ENCODE measurements at places on chromosomes 6 and 20.

DNA sequence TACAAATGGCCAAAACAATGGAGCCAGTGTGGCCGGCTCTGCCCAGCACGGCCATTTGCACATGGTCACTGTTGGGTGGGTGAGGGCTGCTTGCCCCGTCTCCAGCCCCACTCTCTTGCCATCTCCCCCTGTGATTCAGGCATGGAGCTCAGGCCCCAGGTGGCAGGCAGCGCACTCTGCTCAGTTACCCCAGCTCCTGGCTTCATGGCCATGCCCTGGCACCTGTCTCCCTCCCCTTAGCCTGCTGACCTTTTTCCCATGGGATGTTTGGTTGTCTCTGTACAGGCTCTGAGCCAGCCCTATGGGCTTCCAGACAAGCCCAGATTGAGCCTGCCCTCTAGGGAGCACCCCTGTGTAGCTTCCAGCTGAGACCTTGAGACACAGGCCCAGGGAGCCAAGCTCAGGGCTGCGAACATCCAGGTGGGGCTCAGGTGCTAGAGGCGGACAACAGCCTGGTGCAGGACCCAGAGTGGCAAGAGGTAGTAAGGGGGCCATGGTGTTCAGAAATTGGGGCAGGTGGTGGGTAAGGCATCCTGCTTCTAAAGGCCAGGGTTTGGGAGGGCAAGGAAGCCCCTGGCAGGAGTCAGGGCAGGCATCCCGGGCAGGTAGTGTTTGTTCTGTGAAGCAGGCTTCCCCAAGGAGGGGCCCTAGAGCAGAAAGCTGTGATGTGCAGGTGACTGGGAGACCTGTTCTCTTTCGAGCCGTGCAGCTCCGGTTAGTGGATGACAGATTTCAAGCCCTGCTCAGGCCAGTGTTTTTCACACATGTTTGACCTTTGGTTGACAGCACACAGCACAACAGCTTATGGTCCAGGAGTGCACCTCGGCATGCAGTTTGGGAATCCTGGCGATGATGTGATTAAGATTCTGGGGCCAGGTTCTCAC, 17.7 kb downstream of the SYNJ2 start:
- no peak for DNase-seq

DNA sequence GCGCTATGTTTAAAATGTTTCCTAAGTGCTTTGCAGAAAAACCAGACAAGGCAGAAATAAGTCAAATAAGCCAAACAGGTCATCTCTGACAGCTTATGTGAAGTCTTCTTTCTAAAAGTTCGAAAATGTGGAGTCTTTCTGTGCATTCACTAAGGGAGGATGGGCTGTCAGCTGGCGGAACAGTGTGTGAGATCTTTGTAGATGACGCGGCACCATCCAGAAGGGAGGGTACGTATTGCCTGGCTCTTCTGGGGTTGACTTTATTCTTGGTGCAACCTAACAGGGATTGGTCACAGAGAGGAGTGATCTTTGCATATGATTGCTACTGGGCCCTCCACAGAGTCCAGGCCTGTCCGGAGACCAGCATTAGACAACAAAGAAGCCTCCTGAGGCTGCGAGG, 114.5 kb upstream of the EDN1 start:
- DNase-seq: no peak

- no peak for DNase-seq
Measured at GRCh38 chr6:103783329-103783728, 1076.4 kb downstream of the HACE1 start.

GRCh38 chr6:148943451-148943850, 196.6 kb downstream of the UST start:
- no peak for DNase-seq

GRCh38 chr6:41438746-41439145, 103.3 kb downstream of the NCR2 start:
- no peak for DNase-seq

- DNase-seq: no peak
Measured at GRCh38 chr6:85865420-85866369, 223.0 kb upstream of the SYNCRIP start.

- DNase-seq: no peak
Measured at GRCh38 chr20:10557685-10558084, 116.1 kb downstream of the JAG1 start.

GRCh38 chr6:79605968-79606764, 25.0 kb upstream of the SH3BGRL2 start:
- DNase-seq: no peak

- DNase-seq: no peak
Measured at GRCh38 chr6:133778414-133779130, 110.3 kb upstream of the TCF21 start.

GRCh38 chr6:43541774-43542471, 25.0 kb downstream of the POLR1C start:
- no peak for DNase-seq

DNA sequence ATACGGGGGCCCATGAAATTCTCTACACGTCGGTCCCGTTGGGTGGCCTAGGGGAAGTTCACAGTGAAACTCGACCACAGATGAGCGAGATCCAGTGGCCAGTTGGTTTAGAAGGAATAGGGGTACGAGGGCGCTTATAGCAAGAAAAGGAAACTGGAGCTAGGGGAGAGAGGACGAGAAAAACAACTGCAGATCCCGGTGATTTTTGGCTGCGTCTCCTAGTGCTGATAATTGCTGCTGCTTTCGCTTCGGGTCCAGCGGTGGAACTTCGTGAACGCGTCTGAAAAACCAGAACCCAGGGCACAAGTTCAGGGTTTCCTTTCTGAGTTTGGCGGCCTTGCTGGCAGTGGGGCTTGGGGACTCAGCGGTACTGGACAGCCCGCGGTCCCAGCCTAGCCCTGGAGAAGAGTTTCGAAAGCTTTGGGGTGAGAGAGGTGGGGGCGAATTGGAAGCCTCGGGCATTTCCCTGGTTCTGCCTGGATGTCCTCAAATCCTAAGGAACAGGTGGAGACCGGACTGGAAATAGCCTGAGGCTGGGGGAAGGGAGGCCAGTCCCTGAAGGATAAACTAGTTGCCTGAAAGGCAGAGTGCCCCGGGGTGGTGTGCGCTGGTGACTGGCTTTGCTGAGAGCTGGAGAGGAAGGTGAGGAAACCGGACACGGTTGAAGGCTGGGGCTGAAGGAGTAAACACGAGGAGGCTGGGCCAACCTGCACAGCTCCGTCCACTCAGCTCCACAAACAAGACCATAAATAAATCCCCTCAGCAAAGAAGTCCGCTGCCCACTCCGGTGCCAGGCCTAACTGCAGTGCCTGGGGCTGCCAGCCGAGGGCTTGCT, 793 bp downstream of the GMPR start:
- DNase-seq: no peak

GRCh38 chr6:145110109-145110508, 625.2 kb downstream of the EPM2A start:
- no peak for DNase-seq

GRCh38 chr6:40131675-40132074, 197.4 kb upstream of the MOCS1 start:
- no peak for DNase-seq

- no peak for DNase-seq
Measured at GRCh38 chr6:170117111-170117972, 173.5 kb downstream of the DLL1 start.

DNA sequence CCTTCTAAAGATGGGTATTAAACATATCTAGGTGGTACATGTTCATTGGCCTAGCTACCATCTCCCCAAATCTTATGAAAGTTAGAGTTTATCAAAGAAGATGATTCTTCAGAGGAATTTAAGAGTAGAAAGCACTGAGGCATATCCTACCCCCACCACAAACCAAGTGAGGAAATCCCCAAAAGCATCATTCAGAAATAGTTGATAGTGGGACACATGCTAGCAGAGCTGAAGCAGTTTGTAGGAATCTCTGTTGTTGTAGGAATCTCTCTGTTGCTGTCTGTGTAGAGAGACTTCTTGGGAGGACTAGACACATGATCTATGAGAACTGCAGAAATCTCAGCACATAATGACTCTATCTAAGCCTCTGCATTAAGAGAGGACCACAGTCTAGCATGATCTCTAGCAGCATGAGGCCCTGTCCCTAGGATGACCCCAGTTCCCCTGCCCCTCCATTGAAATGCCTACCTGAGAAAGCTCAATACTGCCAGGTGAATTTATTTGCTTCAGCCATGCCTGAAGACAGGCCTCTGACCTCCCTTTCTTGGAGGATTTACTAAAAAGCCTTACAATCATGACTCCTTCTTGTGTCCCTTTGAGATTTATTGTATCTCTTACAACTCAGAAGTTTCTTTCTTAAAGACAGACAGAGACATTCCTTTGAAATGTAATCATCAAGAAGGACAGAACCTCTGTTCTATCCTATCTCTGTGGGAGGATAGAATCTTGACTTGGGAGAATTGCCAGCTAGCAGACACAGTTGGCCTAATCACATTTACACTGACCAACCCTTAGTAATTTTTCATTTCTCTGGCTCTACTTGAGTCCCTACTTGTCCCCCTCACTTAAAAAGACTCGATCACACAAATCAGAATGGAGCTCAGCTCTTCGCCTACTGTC, 582.4 kb downstream of the PHF3 start:
- no peak for DNase-seq

DNA sequence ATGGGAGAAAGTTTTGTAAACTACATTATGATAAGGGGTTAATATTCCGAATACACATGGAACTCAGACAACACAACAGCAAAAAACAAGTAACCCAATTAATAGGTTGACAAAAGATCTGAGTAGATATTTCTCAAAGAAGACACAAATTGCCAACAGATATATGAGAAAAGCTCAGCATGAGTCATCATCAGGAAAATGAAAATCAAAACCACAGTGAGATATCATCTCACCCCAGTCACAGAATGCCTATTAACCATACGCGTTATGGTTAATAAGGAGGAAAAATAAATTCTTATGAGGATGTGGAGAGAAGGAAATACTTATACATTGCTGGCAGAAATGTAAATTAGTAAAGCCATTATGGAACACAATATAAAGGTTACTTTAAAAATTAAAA, 695.0 kb downstream of the COL12A1 start:
- DNase-seq: no peak

GRCh38 chr20:4763261-4763660, 41.6 kb downstream of the PRND start:
- DNase-seq: no peak

- no peak for DNase-seq
Measured at GRCh38 chr6:169935348-169935718, 183.9 kb downstream of the ERMARD start.

DNA sequence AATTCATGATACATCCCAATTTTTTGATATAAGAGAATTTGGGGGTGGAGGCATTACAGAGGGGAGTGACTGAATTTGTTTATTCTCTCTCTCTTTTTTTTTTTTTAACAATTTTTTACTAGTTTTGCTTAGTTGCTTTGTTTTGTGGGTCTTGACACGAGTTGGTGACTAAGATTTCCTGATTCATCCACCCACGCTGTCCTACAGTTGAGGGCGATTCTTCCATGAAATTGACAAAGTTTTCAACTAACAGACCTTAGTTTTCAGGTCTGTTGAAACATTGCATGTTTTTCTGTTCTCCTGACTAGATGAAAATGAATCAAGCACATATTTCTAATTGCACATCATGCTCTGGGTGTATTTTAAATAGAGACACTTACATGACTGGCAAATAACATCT, 613.8 kb downstream of the TFAP2B start:
- no peak for DNase-seq

GRCh38 chr6:63349401-63349800, 29.6 kb upstream of the LGSN start:
- no peak for DNase-seq
